Sigmoid colon (tissue), 7 donors: ENCODE measurements at places on chromosomes 5 and 9. TPM values are rescaled to one million over a fixed set of nuclear protein-coding genes. Genes with fewer than 3 reads are reported as not detected.

Gene FAM153A
- total RNA-seq = 5.3 TPM

DNA sequence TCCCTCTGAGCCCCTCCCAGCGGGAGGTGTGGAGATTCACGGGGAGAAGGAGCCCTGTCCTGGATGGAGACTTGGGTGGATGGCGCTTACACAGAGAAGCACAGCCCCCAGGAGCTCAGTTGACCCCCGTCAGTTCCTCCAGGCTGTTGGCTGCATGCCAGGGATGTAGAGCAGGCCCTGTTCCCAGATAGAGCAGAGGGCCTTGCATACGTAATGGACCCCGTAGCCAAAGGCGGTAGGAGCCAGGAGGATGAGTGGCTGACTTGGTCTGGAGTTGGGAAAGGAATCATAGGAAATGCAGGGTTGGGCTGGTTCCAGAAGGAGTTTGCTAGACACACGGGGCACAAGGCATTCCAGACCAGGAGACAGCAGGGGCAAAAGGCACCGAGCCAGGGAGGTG, 2.5 kb downstream of the PMPCA start:
- DNase-seq = no peak

DNA sequence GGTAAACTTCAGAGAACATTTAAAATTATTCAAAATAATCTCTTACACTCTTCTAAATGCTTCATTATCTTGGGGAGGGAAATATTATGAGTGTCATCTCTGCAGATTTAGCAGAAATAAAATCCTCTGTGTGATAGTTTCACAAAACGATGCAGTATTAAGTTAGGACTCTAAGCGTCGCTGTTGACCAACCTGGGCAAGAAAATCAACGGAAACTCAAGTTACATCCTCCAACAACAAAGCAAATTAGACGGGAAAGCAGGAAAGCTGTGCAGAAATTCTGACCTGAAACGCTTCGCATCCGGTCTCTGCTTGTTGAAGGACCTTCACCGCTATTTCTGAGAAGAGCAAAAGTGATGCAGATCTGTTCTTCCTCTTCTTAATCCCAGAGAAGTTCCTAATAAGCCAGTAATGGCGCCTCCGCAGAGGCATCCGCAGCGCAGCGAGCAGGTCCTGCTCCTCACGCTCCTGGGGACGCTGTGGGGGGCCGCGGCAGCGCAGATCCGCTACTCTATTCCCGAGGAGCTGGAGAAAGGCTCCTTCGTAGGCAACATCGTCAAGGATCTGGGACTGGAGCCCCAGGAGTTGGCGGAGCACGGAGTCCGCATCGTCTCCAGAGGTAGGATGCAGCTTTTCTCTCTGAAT, at the start of gene PCDHGA6:
Gene PCDHGA6, plus strand, starts transcription at position 219 of the 645 bp plus-strand sequence. Its CDS starts 193 bp downstream, at position 412.
- DNase-seq = no peak

Gene QRFP
- total RNA-seq = not detected

- no peak for DNase-seq
Observed at GRCh38 chr9:2761424-2761823, 44.1 kb downstream of the KCNV2 start.

GRCh38 chr5:40331616-40332015, 348.1 kb upstream of the PTGER4 start:
- no peak for DNase-seq

- DNase-seq = peak; percentile 53
Observed at GRCh38 chr5:180154821-180155364, 54.1 kb downstream of the RASGEF1C start.

- peak; percentile 57 for DNase-seq
Observed at GRCh38 chr9:133103987-133104505, 17.0 kb downstream of the RALGDS start.

DNA sequence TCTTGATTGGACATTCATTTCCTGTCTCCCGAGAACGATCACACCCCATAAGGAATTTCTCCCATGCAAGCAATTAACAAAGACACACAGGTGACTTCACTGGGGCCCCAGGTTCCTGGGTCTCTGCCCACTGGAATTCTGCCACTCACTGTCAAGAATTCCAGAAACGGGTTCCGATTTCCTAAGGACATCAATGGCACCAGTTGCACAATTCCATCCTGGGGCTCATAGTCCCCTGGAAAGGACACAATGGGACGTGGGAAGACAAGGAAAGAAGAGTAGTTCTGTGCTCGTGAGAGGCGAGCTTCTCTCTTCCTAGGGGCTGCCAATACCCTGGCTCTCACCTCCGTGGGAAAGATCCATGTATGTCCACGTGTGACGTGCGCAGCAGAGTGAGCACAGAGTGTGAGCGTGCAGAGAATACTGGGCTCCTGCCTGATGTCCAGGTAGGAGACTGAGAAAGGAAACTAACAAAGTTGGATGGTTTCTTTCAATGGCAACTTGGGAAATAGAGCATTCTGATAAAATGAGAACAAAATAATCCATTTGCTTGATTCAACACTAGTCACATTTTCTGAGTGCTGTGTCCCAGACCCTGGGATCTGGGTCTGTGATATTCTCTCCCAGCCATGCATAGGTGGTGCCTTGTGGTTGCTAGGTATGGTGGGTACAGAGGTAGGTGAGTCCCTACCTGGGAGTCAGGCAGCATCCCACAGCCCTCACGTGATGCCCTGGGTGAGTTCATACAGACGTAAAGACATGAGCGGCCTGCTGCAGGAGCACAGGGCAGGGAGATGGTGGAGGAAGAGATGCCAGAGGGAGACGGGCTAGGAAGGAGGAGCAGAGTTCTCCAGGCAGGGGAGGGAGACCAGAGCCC, 159.8 kb downstream of the COL23A1 start:
- no peak for DNase-seq

- no peak for DNase-seq
Observed at GRCh38 chr5:158430166-158430797, 571.3 kb upstream of the CLINT1 start.

DNA sequence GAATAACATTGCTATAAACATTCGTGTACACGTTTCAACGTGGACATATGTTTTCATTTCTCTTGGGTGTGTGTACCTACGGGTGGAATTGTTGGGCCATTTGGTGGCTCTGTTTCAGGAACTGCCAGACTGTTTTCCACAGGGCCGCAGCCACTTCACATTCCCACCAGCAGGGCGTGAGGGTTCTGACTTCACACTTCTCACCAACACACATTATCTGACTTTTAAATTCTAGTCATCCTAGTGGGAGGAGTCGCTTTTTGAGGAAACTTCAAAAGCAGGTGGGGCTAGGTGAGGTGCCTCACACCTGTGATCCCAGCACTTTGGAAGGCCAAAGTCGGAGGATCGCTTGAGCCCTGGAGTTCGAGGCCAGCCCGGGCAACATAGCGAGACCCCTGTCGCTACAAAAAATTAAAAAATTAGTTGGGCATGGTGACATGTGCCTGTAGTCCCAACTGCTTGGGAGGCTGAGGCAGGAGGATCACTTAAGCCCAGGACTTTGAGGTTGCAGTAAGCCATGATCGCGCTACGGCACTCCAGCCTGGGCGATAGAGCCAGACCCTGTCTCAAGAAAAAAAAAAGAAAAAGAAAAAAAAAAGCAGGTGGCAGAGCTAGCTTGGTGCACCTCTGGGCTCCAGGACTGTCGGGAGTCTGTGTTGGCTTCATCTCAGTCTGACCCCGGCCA, 28.5 kb downstream of the TSPAN17 start:
- no peak for DNase-seq

Gene HK3
- total RNA-seq = 8.6 TPM

GRCh38 chr9:15606643-15607472, 54.0 kb downstream of the CCDC171 start:
- DNase-seq = no peak

- peak; percentile 48 for DNase-seq
Observed at GRCh38 chr9:93107151-93107824, 11.3 kb downstream of the CARD19 start.
